ENCODE measurements at places on chromosomes 2 and 18.

- DNase-seq, result no peak
Observed at GRCh38 chr2:121532894-121533293, 2.2 kb downstream of the RNU4ATAC start.

DNA sequence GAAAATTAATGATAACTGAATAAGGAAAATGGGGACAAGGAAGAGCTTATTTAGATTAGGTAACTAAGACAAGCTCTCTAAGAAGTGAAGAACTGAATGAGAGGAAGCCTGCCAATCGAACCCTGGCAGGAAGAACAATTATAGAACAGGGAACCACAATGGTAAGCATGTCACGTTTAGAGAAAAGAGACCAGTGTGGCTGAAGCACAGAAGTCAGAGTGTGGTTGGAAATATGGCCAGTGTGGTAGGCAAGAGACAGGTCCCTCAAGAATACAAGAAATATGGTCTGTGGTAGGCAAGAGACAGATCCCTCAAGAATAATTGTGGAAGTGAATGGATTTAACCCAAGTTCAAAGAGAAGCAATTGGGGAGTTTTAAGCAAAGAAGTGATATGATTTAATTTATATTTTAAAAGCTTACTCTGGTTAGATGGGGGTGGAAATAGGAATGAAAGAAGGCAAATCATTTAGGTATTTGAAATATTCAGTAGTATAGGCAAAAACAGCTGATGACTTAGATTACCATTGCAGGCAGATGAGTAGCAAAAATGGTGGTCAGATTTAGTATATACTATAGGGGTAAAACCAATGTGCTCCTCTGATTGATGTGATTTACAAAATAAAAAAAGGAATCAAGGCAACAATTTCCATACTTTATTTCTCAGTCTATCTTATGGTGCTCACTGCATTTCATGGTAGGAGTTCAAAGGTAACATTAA, 38.8 kb upstream of the ERMN start:
- DNase-seq, result no peak

GRCh38 chr2:134745023-134745422, 26.2 kb upstream of the TMEM163 start:
- DNase-seq, result no peak

- no peak for DNase-seq
Observed at GRCh38 chr18:12253663-12254135, 462 bp upstream of the CIDEA start.

DNA sequence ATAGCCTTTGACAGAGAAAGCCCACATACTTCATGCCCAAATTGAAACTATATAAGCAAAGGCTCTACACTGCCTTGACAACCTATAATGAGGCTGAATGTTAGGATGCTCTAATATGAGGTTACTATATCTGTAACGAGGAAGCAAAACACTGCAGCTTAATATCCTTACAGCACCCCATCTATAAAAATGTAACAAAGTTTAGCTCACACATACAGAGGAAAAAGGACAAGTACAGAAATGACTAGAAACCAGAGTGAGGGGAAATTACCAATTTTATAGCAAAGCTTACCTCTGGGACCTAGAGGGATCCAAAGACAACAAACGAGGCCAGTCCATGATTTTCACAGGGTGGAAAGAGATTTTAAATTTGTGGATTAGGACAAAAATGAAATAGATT, 138.5 kb downstream of the COL4A4 start:
- DNase-seq, result no peak

DNA sequence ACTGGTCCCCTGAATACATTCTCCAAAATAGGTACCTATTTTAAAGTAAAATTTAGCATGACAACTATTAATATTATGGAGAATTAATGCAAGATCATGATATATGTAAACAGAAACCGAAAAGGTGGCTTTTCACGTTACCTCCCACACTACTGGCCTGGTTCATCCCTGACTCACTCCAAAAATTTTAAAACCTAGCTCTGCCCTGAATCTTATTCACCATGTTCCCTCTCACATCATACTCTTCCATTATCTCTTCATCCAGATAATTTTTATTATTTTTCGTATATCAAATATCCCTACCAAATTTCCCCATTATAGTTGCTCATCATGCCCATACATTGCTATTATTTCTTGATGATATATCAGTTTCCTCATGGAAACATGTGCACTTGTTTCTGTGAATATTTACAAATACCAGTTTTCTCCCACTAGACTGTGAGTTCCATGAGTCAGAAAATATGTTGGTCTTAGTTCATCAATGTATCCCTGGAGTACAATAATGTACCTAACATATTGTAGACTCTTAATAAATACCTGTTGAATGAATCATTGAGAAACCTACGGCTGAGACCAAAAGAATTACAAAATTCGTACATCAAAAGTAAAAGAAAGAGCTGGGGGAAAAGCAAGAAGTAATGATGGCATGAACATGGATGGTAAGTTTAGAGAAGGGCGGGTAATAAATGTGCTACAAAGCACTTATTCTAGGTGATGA, 360.1 kb upstream of the CHAC2 start:
- no peak for DNase-seq

DNA sequence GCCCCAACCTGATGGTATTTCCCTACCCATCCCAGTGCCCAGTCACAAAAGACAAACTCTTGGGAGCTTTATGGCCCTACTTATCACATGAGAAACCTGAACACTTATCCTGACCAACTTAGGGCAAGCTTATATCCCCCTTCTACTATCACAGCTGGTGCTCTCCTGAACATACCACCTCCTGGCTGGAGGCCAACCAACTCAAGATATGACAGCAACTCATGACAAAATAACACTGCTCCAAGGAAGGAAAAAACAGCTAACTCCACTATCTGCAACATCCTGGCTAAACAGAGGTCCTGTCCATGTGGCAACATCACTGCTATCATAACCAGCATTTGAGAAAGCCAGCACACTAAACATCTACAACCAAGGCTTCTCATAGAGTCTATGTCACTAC, 20.9 kb upstream of the CLASP1 start:
- DNase-seq, result no peak

- DNase-seq, result no peak
Observed at GRCh38 chr2:19131871-19132270, 226.6 kb downstream of the OSR1 start.

DNA sequence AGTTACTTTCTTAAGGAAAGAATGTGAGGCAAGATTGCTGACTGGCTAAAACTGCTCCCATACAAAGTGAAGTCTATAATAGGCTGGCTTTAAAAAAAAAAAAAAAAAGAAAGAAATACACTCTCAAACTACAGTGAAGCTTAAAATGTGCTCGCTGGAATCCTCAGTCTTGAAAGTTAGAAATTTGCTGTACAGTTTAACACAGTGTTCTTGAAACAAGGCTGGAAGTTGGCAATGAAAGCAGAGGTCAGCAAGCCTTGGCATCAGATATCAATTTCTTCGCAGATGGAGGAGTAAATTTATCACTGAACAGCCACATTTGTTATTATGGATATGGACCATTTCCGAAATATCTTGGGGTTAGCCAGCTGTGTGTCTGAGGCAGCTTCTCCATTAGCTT, 392.9 kb downstream of the ZNF516 start:
- no peak for DNase-seq

DNA sequence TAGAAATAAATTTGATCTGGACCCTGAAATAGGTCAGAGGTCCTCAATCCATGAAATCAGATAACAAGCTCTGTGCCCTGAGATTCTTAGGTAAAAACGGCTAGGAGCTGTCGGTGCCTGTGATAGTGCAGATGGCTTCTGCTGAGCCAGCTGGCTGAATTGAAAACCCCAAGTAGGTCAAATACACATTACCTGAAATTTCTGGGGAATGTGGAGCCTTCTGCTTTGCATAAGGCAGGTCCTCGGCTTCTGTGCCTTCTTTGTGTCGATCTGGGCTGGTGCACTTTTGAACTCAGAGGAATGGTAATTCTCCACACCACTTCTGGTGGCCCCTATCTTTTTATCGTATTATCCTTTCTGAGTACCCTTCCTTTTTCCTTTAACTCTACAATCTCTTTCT, 66.6 kb downstream of the CNTNAP5 start:
- no peak for DNase-seq

DNA sequence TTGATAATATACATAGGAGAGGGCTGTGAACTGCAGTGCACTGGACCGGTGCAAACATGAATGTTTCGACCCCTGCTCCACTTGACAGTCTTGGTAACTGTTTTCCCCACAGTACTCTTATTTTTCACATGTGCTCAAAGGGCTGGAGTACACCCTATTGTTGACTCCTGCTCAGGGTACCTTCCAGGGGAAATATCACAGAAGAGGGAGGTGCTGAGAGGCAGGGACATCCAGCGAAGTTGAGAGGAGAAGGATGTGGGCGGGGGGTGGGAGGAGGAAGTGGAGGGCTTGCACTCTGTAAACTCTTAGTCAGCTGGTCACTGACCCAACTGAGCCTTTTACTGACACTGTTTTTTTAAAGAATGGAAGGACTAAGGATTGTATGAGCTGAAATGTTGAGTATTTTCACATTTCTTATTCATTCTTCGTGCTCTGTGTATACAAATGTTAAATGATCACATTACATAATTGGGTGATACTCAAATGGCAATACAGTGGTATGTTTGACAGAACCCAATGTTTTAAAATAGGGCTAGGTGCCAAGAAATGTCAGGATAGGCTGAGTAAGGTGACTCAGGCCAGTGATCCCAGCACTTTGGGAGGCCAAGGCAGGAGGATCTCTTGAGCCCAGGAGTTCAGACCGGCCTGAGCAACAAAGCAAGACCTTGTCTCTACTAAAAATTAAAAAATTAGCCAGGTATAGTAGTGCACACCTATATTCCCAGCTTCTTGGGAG, 10.0 kb downstream of the INPP4A start:
- DNase-seq, result no peak

DNA sequence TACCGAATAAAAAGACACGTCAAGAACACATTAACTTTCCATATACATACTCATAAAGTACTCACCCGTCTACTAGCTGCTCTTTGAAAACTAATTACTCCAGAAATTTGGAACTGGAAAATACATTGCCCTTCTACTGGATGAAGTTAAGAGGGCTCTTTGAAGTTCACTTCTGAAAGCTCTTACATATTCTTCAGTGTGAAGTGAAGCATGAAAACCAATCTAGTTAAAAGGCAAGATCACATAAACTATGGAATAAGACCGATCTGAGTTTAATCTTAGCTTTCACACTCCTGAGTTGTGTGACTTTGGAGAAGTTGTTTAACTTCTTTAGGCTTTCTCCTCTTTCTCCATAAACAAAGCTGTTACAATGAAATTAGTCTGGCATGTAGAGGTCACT, 38.5 kb downstream of the REV1 start:
- DNase-seq, result no peak

GRCh38 chr2:166180951-166181812, 53.4 kb upstream of the SCN1A start:
- no peak for DNase-seq

GRCh38 chr2:200077210-200077650, 121.8 kb downstream of the MAIP1 start:
- DNase-seq, result no peak

GRCh38 chr2:68292108-68292710, 27.5 kb downstream of the CNRIP1 start:
- peak; percentile 7 for DNase-seq

DNA sequence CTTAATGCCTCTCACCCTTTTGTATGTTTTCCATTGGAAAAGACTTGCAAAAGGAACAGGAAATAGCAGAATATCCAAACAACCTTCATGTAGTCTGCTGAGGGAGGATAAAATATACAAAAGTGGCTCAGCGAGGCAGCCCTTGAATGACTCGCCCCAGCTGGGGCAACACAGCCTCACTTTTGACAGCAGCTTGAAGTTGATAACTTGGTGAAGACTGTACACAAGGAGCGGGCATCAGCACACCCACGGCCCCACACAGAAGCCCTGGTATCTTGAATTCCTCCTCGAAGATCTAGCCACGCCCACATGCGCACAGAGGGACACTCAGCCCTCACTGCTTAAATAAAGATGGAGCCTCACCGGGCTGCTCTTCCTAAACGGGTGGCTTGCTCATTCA, 161.0 kb downstream of the IRS1 start:
- no peak for DNase-seq

- DNase-seq, result no peak
Observed at GRCh38 chr18:63892566-63892965, 5.1 kb downstream of the SERPINB2 start.

GRCh38 chr2:41000374-41000773, 548.5 kb upstream of the SLC8A1 start:
- no peak for DNase-seq

- DNase-seq, result no peak
Observed at GRCh38 chr18:59561612-59562011, 135.6 kb downstream of the CCBE1 start.

DNA sequence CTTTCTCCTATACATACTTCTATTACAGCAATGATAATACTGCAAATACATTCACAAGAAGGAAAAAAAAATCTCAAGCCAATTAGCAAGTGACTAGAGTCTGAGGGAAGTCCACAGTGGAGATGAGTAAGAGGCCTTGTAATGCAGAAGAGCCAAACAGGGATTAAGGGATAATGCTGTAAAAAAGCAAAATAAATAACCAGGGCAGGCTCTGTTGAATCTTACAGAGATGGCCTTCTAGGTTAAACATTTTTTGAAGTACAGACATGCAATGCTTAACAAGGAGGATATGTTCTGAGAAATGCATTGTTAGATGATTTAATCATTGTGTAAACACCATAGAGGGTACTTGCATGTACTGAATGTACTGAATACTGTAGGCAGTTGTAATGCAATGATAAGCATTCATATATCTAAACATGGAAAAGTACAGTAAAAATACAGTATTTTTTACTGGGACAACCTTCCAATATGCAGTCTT, 122.1 kb upstream of the RMDN2 start:
- DNase-seq, result no peak

- no peak for DNase-seq
Observed at GRCh38 chr2:238122287-238123217, 15.9 kb upstream of the KLHL30 start.

DNA sequence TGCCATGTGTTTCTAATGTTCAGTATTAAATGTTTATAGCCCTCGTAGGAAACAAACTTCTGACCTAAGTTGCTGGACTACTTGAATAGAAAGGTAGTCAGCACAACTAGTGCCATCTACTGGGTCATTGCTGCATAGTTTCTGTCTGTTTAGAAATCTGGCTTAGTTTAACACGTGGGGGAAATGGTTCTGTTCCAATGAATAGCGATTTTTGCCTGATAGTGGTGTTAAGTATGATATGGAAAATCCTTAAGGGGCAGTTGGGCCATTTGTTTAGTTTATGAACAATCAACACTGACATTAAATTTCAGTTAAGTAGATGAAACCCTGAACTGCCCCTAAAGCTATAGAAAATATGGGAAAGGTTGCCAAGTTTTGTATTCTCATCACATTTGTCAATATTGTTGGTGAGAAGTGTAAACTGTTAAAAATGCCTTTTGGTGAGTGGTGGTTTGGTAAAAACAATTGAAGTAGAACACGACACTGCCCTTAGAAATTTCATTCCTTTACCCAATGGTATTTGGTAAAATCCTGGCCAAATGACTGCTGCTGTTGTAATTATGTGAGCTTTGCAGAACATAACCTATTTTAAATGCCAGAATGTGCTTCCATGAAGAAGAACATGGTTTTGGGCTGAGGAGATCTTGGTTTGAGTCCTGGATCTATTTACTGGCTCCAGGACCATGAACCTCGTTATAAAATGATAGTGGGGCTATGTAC, 13.2 kb downstream of the NABP1 start:
- DNase-seq, result no peak

GRCh38 chr2:47661310-47661709, 121.6 kb upstream of the MSH6 start:
- DNase-seq, result no peak

GRCh38 chr2:197229509-197230443, 80.8 kb downstream of the ANKRD44 start:
- DNase-seq, result no peak

GRCh38 chr18:24055009-24055804, 40.7 kb downstream of the TTC39C start:
- no peak for DNase-seq
